HT1080 (cell line): ENCODE measurements at places on chromosomes 5 and 9. TPM values are rescaled to one million over a fixed set of nuclear protein-coding genes. Genes with fewer than 3 reads are reported as not detected.

The FRRS1L gene
- not detected in 2 replicates for total RNA-seq

DNA sequence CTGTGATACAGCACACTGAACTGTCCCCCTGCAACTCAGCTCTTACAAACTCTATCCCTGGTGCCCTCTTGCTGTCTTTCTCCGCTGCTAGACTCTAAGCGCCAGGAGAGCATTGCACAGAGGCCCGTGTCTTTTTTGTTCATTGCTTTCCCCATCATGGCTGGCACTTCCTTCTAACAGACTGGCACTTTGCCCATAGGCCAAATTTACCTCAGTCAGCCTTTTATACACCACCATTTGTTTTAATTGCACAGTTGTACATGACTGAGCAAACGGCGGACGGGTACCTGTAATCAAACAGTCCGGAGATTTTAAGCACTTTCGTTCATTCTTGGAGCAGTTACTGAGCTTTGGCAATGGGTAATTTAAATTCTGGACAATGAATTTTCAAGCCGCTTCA lies 102.2 kb upstream of the CLINT1 start:
- DNase-seq, result no peak

The OR1J2 gene
- total RNA-seq, result 0.17 TPM in 1 of 2 replicates, not detected in the other

DNA sequence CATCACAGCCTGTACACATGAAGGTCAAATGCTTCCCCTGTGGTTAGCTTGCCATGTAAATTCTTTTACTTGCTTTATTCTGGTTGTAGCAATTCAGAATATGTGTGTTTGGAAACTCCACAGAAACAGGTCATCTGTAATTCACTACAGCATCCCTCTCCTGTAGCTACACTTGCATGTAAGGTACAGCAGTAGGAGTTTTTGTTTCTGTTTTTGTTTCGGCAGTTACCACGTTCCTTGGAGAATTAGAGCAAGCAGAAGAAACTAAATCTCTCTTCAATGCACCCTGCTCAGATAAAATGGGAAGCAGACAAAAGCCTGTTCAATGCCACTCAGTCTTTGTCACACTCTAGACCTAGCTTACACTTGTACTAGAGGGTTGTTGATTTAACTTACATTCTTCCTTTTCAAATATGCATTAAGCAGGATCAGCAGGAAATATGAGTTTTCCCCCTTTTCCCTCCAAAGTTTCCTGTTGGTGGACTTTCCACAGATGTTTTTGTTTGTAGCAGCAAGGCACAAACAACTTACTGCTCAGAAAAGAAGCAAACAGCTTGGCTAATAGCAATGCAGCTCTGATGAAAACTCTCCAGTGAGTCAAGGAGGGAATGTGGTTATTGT lies 80.9 kb downstream of the YIPF5 start:
- no peak for DNase-seq

DNA sequence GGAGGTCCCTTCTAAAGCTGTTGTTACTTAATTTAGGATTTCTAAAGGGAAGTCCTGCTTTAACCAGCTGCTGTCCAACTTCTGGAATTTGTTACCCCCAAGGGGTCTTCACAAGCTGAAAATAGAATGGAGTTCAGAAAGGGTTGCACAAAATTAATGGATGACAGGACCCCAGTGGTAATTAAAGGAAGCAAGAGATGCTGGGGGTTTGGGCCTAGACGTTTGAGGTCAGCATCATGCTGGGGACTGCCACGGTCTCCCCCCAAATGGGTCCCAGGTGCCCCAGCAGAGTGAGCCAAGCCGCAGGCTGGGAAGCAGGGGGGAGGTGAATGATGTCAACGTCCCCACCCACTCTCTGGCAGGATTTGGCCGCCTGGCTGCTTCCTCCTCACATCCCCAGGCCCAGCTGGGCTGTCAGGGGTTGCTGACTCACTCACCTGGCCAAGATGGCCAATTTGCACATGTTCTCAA lies 97.5 kb upstream of the ARAP3 start:
- DNase-seq, result peak; percentile 37

The SHOC1 gene
- not detected in 2 replicates for total RNA-seq

The C5orf58 gene
- 2.4 and 7.7 TPM in 2 replicates for total RNA-seq

GRCh38 chr9:123157221-123157620 lies 111.2 kb downstream of the STRBP start:
- no peak for DNase-seq

GRCh38 chr9:129550199-129550839 lies 70.6 kb downstream of the C9orf50 start:
- no peak for DNase-seq
